ENCODE measurements at places on chromosomes 1 and 21. TPM values are rescaled to one million over a fixed set of nuclear protein-coding genes. Genes with fewer than 3 reads are reported as not detected.
A peak's percentile ranks its signal among the peaks of the same experiment; 100 is the strongest.

GRCh38 chr1:53400761-53401674 is 58.2 kb upstream of the DMRTB1 start:
- no peak for DNase-seq

- no peak for DNase-seq
Measured at GRCh38 chr1:159473335-159473734, 33.8 kb downstream of the OR10J1 start.

The THEMIS2 gene
- 21.8 TPM for total RNA-seq

DNA sequence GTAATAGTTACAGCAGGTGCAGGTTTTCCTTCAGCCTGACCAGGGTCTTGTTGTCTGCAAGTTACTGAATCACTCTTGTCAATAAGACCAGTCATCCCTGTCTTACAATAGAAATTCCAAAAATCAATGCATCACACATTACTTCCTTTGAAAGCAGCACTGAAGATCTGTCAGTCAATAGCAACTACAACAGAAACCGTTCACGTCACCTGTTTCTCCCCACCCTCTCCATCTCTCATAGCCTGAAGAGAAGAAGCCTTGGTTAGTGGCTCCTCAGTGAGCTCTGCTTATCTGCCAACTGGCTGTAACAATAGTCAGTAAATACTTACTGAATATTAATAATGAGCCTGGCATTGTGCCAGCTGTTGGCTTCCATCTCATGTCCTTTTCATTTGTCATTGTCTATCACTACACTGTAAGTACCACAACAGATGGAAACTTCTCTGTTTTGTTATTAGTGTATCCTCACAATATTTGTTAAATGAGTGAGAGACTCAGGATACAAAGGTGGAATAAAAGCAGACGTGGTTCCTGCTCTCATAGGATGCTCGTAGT is 195.2 kb downstream of the S1PR1 start:
- DNase-seq = no peak

- no peak for DNase-seq
Measured at GRCh38 chr1:85816606-85817005, 108.4 kb upstream of the ZNHIT6 start.

DNA sequence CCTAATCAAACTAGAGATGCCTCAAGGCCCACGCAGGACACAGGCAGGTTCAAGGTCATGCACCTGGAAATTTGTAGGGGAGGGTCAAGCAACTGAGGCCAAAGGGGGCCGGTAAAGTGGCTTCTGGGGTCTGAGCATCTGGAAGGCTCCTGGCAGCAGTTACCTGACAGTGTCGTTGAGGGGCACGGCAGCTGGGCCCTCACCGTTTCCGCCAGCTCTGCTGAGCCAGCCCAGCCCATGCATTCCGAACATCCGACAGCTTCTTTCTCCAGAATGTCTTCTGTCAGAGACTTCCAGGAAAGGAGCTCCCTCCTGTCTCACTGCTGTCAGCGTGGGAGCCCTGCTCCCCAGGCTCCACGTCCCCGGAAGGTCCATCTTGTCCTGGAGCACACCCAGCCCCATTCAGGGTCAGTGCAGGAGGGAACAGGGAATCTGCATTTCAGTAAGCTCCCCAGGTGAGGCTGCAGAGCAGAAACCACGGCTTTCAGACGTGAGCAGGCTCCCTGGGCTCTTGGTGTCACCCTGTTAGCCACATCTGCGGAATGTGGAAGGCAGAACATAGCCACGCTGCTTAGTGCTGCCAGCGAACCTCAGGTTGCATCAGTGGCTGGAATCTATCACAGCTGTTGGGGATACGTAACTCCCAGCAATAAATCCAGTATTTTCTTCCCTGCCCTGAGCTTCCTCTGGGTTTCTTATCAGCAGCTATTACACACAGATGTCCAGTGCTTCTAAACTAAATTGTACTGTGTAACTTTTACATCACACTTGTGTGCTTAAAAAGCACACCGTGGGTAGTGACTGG is 36.3 kb upstream of the FAM3B start:
- DNase-seq = no peak

DNA sequence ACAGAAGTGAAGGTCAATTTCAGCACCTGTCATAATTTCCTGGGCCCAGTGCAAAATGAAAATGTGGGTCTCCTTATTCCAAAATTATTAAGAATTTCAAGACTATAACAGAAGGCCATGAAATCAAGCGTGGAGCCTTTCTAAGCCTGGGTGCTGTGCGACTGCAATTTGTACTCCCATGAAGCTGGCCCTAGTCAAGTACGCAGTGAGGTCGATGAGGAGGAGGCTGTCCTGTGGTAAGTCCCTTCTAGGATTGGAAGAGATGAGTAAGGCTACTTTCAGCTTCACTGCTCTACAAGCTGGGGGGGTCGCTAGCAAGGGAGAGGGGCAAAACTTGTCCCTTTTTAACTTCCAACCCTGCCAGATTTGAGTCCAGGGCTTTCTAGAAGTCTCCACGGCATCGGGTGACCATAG is 410 bp upstream of the NUDC start:
- no peak for DNase-seq

The SIK1 gene
- 8.1 TPM for total RNA-seq

The ZNF648 gene
- total RNA-seq = 0.11 TPM

DNA sequence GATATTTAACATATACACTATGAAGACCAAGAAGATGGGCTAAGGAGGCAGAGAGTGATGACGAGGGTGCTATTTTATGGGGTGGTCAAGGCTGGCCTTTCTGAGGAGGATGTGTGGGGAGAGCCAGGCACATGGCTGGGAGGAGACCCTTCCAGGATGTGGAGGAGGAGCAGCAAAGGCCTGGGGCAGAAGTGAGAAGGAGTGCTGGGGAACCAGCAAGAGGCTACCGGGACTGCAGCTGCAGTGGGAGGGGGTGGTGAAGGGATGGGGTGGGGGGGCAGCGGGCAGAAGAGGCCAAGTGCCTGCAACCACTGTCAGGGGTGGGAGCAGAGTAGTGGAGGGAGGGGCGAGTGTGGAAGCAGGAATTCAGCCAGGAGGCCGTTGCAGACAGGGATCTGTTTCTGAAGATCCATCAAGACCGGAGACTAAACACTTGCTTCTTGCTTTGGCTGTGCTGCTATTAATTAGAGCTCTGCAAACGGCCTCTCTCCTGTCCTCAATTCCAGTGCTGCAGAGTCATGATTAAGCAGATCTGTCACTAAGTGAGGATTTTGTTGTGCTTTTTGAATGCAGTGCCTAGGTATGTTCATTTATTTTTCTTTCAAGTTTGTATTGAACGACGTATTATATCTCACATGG is 89.9 kb downstream of the IER5 start:
- DNase-seq = no peak

DNA sequence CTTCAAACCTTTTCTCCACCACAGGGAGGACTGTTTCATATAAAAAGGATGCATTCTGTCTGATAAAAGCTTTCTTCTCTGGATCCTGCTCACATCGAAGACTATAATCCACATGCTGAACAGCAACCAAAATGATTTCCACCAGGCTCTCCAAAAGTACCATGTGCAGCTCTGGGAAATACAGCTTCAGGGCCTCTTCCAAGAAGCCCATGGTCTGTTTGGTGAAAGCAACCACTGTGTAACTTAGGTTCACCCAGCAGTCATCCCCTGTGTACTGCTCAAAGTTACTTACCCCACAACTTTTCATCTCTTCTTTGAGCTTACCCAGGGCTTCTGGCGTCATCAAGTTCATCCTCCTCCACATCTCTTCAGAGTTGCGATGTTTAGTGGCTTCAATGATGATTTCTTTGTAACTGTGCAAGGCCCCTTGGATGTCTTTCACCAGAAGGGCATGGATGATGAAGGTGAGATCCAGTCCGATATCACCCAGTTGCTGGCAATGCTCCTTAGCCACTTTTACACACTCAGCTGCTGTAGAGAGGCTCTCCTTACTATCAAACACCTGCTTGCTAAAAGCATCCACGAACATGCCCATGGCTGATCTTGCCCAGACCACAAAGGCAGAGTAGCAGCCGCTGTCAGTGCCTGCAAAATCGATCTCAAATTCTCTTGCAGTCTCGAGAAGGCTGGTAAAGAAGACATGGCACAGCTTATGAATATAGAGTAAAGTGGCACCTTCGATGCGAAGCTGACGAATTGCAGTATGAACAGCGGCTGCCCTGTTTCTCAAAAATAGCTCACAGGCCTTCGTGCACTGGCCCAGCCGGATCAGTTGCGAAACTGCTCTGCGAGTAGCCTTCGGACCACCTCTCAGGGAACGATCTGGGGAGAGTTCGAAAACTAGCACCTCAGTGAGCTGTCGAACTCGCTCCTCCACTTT is 1.7 kb downstream of the EXOC8 start:
- DNase-seq = no peak

The CD1C gene
- total RNA-seq = not detected

The PTPRF gene
- total RNA-seq = 177 TPM

The NEGR1 gene
- 178 TPM for total RNA-seq

GRCh38 chr21:25582888-25583287 is 24.4 kb downstream of the MRPL39 start:
- no peak for DNase-seq

The HUNK gene
- total RNA-seq = 5.8 TPM

GRCh38 chr21:30689822-30690221 is 28.8 kb downstream of the KRTAP21-3 start:
- no peak for DNase-seq

DNA sequence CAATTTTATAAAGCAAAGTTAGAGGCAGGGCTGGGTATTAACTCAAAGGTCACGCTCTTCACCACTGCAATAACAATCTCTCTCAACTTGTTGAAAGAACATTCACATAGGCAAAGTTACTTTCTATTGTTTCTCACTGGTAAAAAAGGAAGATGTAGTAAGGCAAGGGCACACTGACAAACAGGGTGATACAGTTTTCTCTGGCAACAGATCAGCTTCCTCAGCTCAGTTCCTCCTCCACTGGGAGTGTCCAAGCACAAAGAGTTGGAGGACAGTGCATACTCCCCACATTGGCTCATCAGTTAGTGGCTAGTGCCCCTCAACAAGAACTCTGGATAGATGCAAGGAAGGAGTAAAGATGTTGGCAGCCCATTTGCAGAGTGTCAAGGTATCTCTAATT is 3.7 kb downstream of the PLPPR4 start:
- DNase-seq = no peak

- no peak for DNase-seq
Measured at GRCh38 chr1:181208083-181208482, 119.6 kb downstream of the IER5 start.

- DNase-seq = no peak
Measured at GRCh38 chr1:110229348-110230001, 19.4 kb downstream of the KCNC4 start.

The CYP4B1 gene
- not detected for total RNA-seq

- DNase-seq = no peak
Measured at GRCh38 chr1:56532350-56532683, 47.0 kb downstream of the PLPP3 start.

- no peak for DNase-seq
Measured at GRCh38 chr1:197567442-197567841, 207.8 kb downstream of the DENND1B start.

DNA sequence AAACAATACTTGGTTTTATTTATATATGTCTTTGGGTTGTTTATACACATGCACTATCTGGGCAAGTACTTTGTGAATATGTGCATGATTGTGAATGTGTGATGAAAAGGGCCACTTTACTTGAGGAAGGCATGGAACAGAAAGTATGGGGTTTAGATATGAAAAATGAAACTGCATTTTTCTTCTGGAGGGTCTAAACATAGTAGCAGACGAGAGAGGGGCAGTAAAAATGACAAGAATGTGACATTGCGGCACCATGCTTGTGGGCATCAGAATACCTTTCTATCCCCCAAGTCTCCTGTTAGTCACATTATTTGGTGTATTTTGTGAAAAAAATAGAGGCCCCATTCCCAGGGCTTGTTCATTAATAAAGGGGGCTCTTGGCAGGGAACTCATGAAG is 15.4 kb upstream of the MPZL1 start:
- no peak for DNase-seq

GRCh38 chr1:27535386-27535785 is 45.4 kb upstream of the WASF2 start:
- no peak for DNase-seq

DNA sequence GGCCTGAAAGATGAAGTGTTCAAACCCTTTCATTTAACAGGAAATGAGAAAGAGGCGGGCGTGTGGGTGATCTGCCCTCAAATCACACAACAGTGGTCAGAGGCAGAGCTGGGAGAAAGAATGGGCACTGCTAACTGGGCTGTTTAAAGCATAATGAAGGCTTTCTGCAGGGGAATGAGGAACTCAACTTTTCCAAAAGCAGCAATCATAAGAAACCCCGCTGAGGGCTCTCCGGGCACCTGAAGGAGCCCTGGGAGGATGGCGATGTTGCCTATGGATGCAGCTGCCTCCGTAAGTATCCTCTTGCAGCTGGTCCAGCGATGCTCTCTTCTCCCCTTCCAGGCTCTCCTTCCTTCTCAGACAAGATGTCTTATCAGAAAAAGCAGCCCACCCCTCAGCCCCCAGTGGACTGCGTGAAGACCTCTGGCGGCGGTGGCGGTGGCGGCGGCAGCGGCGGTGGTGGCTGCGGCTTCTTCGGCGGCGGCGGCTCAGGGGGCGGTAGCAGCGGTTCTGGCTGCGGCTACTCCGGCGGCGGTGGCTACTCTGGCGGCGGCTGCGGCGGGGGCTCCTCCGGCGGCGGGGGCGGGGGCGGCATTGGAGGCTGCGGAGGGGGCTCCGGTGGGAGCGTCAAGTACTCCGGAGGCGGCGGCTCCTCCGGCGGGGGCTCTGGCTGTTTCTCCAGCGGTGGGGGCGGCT is 1.2 kb downstream of the LORICRIN start:
- DNase-seq = no peak

- DNase-seq = no peak
Measured at GRCh38 chr1:89512996-89513720, 11.5 kb upstream of the LRRC8B start.

DNA sequence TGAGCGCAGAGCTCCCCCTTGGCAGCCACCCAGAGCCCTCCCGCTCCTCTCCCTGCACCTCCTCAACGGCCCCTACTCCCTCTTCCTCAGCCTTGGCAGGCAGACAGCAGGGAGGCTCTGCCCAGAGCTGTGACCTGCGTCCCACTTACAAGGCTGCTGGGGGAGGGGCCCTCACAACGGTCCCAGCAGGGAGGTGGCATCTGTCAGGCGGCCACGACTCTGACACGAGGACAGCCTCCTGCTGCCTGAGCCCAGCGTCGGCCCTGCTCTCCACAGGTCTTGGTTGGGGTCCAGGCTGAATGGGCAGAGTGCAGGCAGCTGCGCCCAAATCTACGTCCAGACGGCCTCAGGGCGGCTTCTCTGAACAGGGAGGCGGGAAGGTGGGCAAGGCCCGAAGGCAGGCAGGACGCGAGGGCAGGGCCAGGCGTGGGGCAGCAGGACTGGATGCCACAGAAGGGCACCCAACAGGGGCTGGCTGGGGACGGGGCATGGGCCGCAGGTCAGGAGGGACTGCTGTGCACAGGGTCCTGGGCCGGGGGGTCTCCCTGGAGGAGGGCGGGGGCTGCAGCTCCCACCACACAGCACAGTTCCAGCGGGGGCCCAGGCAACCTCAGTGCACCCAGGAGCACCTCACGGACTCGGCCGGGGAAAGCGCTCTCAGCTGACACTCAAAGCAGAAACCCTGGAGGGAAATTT is 7.5 kb downstream of the SLC19A1 start:
- peak; percentile 62 for DNase-seq

- DNase-seq = no peak
Measured at GRCh38 chr1:65821386-65821785, 28.7 kb downstream of the PDE4B start.
